Fibroblast of pulmonary artery (primary cell): ENCODE measurements at places on chromosomes 11 and 22.
A peak's percentile ranks its signal among the peaks of the same experiment; 100 is the strongest.

DNA sequence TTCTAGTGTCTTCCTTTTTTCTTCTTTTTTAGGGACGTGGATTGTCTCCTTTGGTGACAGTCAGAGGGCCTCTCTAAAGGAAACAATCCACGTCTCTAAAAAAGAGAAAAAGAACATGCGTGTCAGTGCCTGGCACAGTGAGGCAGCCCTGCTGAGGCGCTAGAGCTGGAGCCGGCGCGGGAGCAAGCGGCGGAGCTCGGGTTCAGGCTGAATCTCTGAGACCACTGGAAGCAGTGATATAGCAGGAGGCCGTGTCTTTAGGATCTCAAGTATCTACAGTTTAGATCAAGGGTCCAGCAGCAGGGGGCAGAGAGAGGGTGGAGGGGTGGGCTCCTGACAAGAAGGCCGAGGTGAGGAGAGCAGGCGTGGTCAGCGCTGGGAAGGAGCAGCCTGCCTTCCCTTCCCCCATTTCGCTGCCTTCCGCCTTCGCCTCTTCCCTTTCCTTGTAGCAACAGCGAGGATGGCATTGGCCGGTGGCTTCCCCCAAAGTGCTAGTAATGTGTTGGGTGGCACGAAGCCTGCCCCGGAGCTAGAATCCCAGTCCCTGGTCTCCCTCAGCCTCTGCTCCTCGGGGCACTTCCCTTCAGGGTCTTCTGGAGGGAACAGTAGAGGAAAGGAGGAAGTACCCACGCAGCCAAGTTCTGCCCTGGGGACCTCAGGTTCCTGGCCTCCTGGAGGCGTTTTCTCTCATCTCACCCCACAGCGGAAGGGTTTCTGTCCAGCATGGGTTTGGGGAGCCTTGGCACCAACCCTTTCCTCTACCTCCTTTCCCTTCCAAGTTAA, 28.2 kb upstream of the RAB1B start:
- DNase-seq, result no peak

DNA sequence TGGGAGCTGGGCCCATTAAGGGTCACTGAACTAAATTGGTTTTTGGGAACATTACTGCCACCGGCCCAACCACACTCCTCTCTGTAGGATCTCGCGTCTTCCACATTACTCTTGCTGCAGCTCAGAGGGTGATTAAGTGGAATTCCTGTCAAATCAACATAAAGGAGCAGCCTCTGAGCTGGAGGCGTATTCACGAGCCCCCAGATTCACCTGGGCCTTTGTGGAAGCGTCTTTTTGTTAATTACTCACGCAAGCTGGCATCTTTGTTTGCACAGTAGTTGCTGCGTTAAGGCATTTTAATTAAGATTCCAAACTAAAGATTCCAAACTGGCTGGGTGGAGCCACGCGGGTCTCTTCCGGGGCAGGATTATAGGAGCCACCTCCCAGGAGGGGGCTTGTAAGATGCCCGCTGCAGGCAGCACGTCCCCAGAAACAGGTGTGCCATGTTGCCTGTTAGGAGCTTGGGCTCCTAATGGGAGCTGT, 21.5 kb upstream of the RFPL3 start:
- no peak for DNase-seq

DNA sequence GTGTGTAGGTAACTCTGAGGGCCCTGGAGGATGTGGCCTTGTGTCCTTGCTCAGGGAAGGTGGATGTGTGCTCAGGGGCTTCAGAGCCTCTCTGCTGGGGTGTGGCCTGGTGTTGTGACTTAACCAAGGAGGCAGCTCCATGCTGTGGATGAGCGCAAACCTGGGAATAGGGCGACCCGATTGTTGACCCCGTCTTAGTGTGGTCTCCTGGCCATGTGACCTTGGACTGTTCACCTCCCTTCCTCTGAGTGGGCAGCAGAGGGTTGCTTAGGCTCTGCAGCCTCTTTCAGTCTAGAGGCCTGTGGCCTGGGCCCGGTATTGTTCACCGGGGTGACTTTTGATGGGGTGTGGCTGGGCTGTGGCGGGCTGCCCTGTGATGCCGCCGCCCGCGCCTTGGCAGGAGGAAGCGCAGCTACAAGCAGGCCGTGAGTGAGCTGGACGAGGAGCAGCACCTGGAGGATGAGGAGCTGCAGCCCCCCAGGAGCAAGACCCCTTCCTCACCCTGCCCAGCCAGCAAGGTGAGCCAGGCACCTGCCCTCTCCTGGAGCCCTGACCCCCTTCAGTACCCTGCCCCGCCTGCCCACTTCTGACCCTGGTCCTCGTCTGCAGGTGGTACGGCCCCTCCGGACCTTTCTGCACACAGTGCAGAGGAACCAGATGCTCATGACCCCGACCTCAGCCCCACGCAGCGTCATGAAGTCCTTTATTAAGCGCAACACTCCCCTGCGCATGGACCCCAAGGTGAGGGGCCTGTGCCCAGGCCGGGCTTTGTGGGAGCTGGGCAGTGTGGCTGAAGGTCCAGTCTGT, 16.7 kb downstream of the INCENP start:
- no peak for DNase-seq

GRCh38 chr11:104881117-104881794, 17.0 kb downstream of the CASP12 start:
- DNase-seq, result no peak

DNA sequence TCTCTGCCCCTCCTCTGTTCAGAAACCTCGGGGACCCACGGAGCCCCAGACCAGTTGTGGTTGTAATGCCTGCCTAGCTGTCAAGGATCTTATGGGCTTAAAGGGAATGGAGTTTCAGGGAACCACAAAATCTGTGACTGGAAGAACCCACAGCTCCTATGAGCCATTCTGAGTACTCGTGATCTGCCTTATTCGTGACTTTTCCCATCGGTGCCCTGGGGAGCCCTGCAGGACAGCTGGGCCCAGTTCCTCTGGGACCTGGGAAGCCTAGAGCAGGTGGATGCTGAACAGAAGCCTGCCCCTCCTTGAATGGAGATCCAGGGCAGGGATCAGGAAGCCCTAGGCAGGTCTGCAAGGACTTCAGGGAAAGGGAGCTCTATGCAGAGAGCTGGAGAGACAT, 42.1 kb upstream of the TTC12 start:
- no peak for DNase-seq

- DNase-seq, result no peak
Observed at GRCh38 chr11:117633186-117633754, 163.7 kb downstream of the DSCAML1 start.

- DNase-seq, result no peak
Observed at GRCh38 chr11:15863411-15863810, 492.9 kb downstream of the SOX6 start.

- DNase-seq, result no peak
Observed at GRCh38 chr11:1299621-1300020, 9.8 kb downstream of the TOLLIP start.

GRCh38 chr11:133214646-133215045, 317.7 kb downstream of the OPCML start:
- no peak for DNase-seq

DNA sequence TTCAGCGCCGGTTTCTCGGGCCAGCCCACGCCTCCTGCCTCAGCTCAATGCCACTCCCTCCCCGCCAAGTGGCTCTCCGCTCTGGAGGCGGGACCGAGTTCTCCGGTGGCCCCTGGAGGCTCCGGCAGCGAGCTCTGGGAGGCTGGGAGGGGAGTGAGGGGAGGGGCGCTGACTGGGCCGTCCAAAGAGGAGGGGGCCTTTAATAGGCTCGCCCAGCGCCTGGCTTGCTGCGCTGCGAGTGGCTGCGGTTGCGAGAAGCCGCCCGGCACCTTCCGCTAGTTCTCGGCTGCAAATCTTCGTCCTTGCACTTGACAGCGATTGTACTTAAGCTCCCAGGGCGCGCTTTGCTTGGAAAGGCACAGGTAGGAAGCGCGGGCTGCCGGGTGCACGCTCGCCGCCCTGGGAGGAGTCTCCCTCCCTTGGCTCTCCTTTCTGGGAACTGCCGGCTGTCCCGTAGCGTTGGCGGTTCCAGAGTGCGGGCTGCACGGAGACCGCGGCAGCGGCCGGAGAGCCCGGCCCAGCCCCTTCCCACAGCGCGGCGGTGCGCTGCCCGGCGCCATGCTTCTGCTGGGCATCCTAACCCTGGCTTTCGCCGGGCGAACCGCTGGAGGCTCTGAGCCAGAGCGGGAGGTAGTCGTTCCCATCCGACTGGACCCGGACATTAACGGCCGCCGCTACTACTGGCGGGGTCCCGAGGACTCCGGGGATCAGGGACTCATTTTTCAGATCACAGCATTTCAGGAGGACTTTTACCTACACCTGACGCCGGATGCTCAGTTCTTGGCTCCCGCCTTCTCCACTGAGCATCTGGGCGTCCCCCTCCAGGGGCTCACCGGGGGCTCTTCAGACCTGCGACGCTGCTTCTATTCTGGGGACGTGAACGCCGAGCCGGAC, at the start of gene ADAMTS15:
TSS of gene ADAMTS15 (plus strand) at position 230 of the 894 bp plus-strand sequence. CDS start at position 559, 329 bp downstream.
- peak; percentile 90 for DNase-seq
